ENCODE measurements at places on chromosomes 2 and 18. TPM values are rescaled to one million over a fixed set of nuclear protein-coding genes. Genes with fewer than 3 reads are reported as not detected.

DNA sequence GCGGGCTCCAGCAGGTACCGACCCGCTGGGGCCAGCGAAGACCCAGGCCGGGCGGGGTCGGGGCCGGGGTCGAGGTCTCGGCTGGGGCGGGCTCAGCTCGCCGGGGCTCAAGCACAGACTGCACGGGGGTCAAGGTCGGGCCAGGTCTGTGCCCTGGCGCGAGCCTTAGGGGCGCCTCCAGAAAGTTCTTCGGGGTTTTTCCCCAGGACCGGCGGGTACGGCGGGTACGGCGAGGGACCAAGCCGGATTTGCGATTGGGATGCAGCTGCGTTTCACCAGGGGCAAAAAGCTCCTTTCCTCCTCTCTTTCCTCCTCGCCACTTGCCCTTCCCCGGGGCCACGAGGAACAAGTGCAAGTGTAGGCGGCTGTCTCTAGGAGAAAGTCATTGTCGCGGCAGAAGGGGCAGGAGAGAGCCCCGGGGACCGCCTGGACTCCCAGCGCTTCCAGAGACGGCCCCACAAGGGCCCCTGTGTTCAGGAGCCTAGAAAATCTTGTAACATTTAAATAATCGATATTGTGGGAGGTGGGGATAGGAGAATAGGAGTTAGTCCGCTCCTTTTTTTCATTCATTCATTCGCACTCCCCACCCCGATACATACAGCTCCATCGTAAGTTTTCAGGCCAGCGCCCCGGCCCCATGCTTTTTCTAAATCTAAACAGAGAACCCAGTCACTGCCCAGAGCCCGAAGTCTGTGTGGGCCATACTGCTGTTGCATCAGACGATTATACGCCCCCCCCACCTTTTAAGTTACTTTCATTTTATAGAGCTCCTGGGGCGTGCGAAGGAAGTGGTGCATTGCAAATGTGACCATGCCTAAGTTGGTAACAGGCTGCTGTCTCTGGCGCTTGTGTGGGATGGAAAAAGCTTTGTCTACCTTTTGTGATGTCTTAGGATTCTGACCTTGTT, 679 bp downstream of the PMAIP1 start:
- peak overlapping the region; percentile 86 for H3K4me3 ChIP-seq
- H3K4me1 ChIP-seq = peaks cover 19% of the 10 kb centered on the region
- no peak for DNase-seq
- peak overlapping the region; percentile 92 for H3K27ac ChIP-seq
- peaks cover 25% of the 10 kb centered on the region for H3K36me3 ChIP-seq
- H3K27me3 ChIP-seq = no peaks in the 10 kb centered on the region

- H3K27ac ChIP-seq = no peak overlapping the region
- no peaks in the 10 kb centered on the region for H3K4me1 ChIP-seq
- DNase-seq = no peak
- H3K4me3 ChIP-seq = no peak overlapping the region
- H3K36me3 ChIP-seq = no peaks in the 10 kb centered on the region
These were observed 159.0 kb downstream of the ZNF516 start for GRCh38 chr18:76335859-76336640.

DNA sequence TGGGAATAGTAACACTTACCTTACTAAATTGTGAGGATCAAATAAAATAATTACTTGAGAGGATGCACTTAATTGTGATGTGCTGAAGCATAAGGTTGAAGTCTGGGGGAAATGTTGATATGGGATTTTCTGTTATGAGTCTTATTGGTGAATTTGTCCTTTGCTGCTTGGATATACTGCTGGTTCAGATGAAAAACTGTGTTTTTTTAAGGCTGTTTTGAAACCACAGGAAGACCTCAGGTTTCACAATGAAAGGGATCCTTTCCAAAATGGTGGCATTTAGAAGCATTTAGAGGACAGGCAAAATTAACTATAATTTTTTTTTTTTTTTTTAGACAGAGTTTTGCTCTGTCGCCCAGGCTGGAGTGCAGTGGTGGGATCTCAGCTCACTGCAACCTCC, 34.9 kb downstream of the SPATS2L start:
- H3K4me3 ChIP-seq = no peak overlapping the region
- H3K27me3 ChIP-seq = no peaks in the 10 kb centered on the region
- H3K27ac ChIP-seq = no peak overlapping the region
- DNase-seq = no peak
- H3K4me1 ChIP-seq = peaks cover 6% of the 10 kb centered on the region

Gene TCF23
- total RNA-seq = not detected

Gene CAPN13
- 0.94 TPM for total RNA-seq

DNA sequence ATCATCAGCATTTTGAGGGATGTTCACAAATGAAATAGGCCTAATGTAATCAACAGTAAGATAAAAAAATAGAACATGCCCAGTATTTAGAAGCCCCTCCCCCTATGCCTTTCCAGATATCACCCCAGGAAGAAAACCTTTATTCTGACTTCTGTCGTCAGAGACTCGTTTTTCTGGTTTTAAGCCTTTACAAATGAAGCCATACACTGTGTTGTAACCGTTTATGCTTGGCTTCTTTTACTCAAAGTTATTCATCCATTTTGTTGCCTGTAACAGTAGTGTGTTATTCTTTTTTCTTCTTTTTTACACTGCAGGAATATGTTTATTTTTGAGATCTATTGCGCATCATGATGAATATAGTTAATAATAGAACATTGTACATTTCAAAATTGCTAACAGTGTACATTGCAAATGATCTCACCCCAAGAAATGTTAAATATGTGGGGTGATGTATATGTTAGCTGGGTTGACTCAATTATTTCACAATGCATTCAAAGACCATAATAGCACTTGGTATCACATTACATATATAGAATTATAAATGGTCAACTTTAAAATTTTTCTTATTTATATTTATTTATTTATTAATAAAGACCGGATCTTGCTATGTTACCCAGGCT, 28.1 kb upstream of the PNPT1 start:
- no peak overlapping the region for H3K27ac ChIP-seq
- no peaks in the 10 kb centered on the region for H3K27me3 ChIP-seq
- no peak overlapping the region for H3K4me3 ChIP-seq
- H3K4me1 ChIP-seq = no peaks in the 10 kb centered on the region
- no peaks in the 10 kb centered on the region for H3K36me3 ChIP-seq
- no peak for DNase-seq

DNA sequence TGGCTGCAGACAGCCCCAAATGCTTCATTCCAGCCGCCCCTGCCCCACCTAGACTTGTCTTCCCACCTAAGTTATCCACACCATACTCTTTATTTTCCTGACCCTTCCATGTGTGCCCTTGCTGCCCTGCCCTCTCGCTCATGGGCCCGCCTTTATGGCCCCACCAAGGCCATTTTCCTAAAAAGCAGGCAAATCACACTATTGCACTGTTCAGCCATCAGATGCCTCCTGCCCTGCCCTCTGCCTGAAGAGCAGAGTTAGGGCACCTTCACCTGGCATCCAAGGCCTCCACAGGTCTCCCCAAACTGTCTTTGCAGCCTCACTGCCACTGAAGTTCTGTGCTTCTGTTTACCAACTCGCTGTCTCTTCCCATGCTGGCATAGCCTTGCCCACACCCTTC, 496.7 kb downstream of the EIPR1 start:
- no peaks in the 10 kb centered on the region for H3K36me3 ChIP-seq
- H3K4me1 ChIP-seq = no peaks in the 10 kb centered on the region
- no peak overlapping the region for H3K27ac ChIP-seq

Gene RGPD4
- 0.08 TPM for total RNA-seq

Gene ZBTB7C
- total RNA-seq = 0.23 TPM

Data from H1 (cell line).